Stimulated activated CD4-positive, alpha-beta T cell treated with anti-CD3 and anti-CD28 coated beads, Interleukin-1b, Interleukin-23, amount 100 ng/mL, for 1 hour (primary cell): ENCODE measurements at places on chromosomes 2 and 18.

DNA sequence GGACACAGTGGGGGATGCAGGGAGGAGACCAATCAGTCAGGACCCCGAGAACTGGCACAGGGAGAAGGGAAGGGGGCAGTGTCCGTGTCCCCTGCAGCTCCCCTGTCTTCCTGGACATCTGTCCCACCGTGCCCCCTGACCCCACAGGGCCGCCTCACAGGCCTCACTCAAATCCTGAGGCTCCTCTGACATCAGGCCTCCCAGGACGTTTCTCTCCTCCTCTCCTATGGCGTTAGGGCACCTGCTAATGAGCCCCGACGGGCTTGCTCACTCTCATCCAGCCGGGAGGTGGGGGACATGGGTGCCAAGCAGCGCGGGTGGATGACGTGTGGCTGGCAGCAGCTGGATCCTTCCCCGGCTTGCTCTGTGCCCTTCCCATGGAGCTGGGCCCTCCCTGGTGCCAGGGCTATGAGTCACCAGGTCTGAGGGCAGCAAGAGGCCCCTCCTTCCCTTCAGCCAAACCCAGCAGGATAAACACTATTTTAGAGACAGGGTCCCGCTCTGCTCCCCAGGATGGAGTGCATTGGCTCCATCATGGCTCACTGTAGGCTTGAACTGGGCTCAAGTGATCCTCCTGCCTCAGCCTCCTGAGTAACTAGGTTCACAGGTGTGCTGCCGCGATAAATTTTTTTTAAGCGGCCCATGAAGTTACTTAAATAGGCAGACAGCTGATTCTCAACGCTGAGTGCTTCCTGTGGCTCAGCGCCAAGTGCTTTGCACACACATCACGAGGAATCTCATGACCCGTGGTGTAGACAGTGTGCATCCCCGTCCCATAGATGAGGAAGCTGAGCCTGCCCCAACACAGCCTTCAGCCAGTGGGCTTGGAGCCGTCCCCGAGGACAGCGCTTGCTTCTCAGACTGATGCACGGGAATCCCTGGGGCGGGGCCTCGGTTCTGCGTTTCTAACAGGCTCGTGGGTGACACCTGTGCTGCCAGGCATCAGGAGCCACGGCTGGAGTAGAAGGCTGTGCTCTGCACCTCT lies 64.5 kb upstream of the HDAC4 start:
- no peak for DNase-seq

DNA sequence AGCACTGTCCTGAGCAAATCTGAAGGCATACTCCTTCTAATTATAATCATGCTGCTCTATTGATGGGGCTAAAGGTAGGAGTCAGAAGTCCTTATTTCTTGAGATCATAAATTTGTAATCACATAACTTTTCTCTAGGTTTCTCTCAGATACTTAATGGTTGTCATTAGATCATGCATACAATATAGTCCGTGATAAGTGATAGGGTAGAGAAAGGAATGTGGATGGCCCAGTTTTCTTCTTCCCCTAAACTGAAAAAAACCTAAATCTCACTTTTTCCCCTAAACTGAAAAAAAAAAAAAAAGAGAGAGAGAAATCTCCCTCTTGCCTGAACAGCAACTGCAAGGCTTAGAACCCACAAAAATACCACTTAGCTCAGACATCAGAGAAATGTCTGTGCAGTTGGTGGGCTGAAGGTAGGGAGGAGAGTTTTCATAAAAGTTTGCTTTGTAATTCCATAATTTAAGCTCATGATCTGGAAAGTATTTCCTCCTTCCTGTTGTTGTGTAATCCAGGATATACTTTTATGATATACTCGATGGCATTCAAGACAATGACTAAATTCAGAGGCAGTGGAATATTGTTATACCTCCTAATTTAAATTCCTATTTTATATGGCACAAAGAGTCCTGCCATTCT lies 79.3 kb upstream of the ITPRID2 start:
- no peak for DNase-seq

GRCh38 chr2:62736899-62737559 lies 31.5 kb downstream of the EHBP1 start:
- no peak for DNase-seq

- DNase-seq: no peak
Measured at GRCh38 chr2:223431479-223431878, 170.7 kb downstream of the SCG2 start.

GRCh38 chr18:63207835-63208234 lies 111.7 kb downstream of the BCL2 start:
- no peak for DNase-seq

DNA sequence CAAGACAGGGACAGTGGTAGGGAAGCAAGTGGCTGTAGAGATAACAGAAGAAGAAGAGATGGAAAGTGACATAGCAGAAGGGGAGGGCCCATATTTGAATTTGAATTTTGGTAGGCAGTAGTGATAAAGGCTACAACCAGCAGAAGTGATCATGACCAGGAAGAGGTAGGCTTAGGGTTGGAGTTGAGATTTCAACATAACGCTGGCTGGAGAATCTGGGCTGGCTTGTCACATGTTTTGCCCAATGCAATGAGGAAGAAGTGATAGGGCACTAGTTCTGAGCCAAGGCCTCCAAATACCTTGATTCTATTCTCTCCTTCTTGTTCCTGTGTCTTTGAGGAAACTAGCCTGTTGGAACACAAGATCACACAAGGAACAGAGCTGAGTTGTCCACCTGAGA lies 69.4 kb downstream of the SCG2 start:
- DNase-seq: no peak

GRCh38 chr2:197932374-197932773 lies 128.0 kb downstream of the PLCL1 start:
- no peak for DNase-seq

DNA sequence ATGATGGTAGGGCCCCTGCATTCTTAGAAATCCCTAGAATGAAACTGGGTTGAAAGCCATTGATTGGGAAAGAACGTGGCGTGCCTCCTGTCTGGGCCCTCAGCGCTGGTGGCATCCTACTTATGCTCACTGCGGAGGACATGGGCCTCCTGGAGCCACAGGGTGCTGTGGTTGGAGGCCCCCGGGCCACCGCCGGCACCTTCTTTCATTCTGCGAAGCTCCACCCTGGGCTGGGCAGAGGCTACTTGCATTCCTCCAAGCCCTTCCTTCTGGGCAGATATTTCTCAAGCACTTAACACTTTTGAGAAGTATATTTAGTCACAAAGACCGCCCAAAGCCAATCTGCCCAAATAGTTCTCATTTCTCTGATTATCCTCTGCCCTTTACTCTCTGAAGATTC lies 311.9 kb downstream of the MYCN start:
- DNase-seq: no peak
